ENCODE measurements at places on chromosomes 4 and X.
A peak's percentile ranks its signal among the peaks of the same experiment; 100 is the strongest.

GRCh38 chrX:130604882-130605281 lies 203.1 kb downstream of the RBMX2 start:
- no peak for DNase-seq

GRCh38 chrX:71917621-71918343 lies 7.1 kb downstream of the NHSL2 start:
- DNase-seq: no peak

DNA sequence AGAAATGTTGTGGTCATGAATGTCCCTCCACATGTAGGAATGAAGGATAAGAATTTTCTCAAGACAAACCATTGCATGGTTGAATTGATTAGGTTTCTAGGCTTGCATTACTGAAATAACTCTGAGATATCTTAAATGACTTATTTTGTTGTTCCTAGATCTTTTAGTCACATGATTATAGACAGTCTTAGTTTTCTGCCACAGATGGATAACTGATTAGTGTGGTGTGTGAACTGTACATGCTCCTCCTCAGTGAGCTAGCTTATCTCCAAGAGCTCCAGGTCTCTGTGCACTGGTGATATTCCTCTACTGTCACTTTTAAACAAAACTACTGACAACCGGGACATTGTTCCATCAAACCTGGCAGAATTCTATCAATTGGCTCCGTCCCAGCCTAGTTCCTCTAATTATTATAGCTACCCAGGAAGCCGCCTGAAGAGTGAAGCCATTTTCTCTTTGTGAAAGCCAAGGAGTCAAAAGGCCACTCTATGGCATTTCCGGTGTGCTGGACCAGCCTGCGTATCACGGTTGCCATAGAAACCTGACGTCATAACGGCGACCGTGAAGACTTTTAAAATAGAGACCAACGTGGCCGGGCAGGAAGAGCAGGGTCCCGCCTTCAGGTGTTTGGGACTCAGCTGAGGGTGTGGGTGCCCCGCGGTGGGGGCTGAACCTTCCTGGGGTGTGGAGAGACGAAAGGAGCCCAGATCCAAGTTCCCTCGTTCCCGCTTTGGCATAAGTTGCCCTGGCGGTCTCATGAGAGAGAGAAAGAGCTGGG lies 28.1 kb downstream of the BEX3 start:
- DNase-seq: peak; percentile 20

GRCh38 chr4:185182239-185182638 lies 21.6 kb downstream of the CFAP97 start:
- no peak for DNase-seq

GRCh38 chr4:132502096-132502552 lies 647.0 kb upstream of the PCDH10 start:
- DNase-seq: no peak

Data from substantia nigra (tissue), 51 donors.